ENCODE measurements at places on chromosomes 7 and 10. TPM values are rescaled to one million over a fixed set of nuclear protein-coding genes. Genes with fewer than 3 reads are reported as not detected.

- no peak for DNase-seq
These were observed 137.3 kb upstream of the GNAI1 start for GRCh38 chr7:79997345-79997744.

DNA sequence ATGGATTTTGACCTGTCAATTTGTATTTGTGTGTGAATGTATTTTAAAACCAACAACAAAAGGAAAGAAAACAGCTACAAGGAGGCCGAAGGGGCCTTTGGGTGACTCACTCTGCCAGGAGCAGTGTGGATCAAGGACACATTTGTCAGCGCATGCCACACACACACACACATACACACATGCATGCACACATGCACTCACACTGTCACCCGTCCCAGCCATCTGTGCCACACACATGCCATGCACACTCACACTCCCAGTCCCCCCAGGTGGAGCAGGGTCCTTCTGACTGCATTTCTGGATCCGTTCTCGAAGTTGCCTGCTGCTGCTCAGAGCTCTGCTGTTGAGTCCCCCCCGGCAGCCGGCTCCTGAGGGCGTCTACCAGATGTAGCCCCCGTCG lies 26.0 kb downstream of the SPOCK2 start:
- no peak for DNase-seq

- no peak for DNase-seq
These were observed 65.4 kb downstream of the TACC2 start for GRCh38 chr10:122054048-122055025.

DNA sequence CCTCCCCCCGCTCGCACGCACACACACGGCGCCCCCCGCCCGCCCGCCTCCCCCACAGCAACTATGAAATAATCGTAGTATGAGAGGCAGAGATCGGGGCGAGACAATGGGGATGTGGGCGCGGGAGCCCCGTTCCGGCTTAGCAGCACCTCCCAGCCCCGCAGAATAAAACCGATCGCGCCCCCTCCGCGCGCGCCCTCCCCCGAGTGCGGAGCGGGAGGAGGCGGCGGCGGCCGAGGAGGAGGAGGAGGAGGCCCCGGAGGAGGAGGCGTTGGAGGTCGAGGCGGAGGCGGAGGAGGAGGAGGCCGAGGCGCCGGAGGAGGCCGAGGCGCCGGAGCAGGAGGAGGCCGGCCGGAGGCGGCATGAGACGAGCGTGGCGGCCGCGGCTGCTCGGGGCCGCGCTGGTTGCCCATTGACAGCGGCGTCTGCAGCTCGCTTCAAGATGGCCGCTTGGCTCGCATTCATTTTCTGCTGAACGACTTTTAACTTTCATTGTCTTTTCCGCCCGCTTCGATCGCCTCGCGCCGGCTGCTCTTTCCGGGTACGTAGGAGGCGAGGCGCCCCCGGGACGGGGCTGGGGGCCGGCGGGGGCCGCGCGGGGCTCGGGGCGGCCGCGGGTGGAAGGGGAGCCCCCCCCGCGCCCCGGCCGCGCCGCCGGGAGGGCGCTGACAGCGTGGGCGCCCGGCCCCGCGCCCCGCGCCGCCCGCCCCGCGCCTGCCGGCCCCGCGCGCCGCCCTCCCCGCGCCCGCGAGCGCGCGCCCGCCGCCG lies 441 bp downstream of the BMI1 start:
- no peak for DNase-seq

ASIC3 gene
- 11.0 TPM for total RNA-seq

ZNF248 gene
- total RNA-seq, result 12.3 TPM

ABCA13 gene
- 0.14 TPM for total RNA-seq

CFAP70 gene
- 11.9 TPM for total RNA-seq

CTAGE15 gene
- not detected for total RNA-seq
